ENCODE measurements at places on chromosomes 12 and 14.

- no peak for DNase-seq
These were observed 19.0 kb downstream of the GALNT9 start for GRCh38 chr12:132310181-132311040.

- no peak for DNase-seq
These were observed 68.0 kb downstream of the KIF26A start for GRCh38 chr14:104206281-104206904.

DNA sequence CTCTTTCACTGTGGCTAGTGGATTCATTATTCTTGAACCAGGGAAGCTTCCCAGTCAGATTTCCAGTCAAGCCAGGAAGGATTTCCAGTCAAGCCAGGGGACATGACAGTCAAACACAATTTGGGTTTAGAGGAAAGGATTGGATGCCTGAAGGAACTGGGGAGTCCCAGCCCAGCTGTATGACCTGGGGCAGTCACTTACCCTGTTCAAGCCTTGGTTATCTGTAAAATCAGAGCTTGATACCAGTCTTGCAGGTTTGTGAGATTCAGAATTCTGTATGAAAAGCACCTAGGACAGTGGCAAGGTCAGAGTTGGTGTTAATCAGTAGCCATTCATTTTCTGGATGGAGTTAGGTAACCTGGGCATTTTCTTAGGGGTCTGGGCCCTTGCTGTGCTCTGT lies 152.7 kb downstream of the CHST11 start:
- no peak for DNase-seq

DNA sequence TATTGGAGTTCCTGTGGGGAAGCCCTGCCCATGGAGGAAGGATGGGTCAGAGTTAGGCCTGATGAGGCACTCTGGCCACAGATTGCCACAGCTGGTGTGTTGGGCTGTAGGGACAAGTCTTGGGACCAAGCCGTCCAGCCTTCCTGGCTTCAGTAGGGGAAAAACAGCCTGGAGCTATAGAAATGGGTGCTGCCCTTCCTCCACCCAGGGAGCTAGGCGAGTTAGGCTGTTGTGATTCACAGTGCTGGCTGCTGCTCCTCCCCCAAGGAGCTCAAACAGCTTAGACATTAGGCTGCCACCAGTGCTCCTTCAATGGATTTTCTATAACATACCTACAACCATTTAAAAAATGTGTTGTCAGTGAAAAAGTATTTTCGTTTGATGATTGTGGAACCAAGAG lies 274.3 kb downstream of the RPL10L start:
- no peak for DNase-seq

GRCh38 chr14:51942971-51943370 lies 46.4 kb upstream of the RTRAF start:
- no peak for DNase-seq

GRCh38 chr14:64987438-64987767 lies 708 bp downstream of the FNTB start:
- no peak for DNase-seq

GRCh38 chr14:63257299-63257698 lies 53.1 kb downstream of the RHOJ start:
- no peak for DNase-seq

- no peak for DNase-seq
These were observed 226.8 kb downstream of the FBXL14 start for GRCh38 chr12:1367331-1368291.

- no peak for DNase-seq
These were observed 18.5 kb downstream of the SLC7A8 start for GRCh38 chr14:23164949-23165348.

- DNase-seq = no peak
These were observed 28.2 kb downstream of the RPS6KA5 start for GRCh38 chr14:91032248-91032647.

GRCh38 chr12:44689587-44689986 lies 186.5 kb downstream of the NELL2 start:
- DNase-seq = no peak

DNA sequence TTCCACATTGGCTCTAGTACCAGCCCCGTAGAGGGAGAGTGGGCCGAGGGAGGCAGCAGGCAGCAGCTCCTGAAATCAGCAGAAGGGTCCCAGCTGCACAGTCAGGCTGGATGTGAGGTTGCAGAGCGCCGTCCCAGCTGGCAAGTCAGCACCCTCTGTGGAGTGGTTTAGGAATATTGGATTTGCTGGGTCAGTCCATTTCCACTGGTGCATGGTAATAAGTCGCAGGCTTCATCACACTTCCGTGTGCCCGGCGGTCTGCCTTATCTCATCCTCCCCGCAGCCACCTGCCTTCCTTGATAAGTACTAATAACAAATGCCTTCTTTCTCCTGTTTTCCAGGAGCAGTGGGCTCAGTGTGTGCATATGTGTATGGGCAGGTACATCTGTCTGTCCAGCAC lies 112.9 kb downstream of the TSPAN9 start:
- DNase-seq = no peak

DNA sequence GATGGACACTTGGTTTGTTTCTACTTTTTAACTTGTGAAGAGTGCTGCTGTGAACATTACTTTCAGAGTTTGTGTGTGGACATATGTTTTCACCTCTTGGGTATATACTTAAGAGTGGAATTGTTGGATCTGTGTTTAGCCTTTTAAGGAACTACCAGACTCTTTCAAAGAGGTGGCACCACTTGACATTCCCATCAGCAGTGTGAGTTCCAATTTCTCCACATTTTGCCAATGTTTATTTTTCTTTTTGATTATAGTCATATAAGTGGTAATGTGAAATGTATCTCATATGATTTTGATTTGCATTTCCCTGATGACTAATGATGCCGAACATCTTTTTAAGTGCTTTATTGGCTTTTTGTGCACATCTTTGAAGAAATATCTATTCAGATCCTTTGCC lies 44.8 kb downstream of the ARHGAP5 start:
- DNase-seq = no peak

GRCh38 chr12:21775133-21775820 lies 771 bp upstream of the KCNJ8 start:
- DNase-seq = no peak

DNA sequence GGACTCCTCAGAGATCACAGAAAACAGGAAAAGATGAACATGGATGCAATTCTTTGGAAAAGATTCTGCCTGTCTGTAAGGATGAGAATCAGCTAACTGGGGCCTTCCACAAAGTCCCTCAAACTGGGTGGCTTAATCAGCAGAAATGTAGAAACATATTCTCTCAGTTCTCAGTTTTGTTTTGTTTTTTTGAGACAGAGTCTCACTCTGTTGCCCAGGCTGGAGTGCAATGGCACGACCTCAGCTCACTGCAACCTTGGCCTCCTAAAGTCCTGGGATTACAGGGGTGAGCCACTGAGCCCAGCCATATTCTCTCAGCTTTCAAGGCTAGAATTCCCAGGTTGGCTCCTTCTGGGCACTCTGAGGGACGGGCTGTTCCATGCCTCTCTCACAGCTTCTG lies 38.2 kb upstream of the CLIP1 start:
- DNase-seq = no peak

DNA sequence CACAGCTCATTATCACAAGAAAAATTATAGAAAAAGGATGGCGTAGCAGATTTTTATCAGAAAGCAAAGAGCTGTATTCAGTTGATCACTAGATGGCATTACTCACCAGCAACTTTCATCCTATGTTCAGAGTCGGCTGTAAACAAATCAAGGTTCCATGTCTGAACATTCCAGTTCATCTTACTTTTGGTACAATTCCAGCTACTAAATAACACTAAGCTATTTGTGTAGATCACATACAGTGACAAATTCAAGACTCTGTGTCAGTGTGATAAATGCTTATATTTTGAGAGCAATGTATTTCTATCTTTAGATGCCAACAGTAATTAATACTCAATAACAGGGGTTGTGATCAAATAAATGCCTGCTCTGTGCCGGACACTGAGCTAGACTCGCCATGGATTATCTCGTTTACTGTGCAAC lies 30.1 kb downstream of the NRDE2 start:
- DNase-seq = peak; percentile 31

DNA sequence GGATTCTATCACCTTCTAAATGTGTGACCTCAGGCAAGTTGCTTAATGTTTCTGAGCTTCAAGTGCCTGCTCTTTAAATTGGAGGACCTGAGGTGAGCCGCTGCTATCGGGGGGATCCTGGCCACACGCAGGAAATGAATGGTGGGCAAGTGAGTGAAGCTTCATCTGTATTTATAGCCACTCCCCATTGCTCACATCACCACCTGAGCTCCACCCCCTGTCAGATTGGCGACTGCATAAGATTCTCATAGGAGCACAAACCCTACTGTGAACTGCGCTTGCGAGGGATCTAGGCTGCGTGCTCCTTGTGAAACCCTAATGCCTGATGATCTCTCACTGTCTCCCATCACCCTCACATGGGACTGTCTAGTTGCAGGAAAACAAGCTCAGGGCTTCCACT lies 158.6 kb upstream of the CCND2 start:
- peak; percentile 52 for DNase-seq

DNA sequence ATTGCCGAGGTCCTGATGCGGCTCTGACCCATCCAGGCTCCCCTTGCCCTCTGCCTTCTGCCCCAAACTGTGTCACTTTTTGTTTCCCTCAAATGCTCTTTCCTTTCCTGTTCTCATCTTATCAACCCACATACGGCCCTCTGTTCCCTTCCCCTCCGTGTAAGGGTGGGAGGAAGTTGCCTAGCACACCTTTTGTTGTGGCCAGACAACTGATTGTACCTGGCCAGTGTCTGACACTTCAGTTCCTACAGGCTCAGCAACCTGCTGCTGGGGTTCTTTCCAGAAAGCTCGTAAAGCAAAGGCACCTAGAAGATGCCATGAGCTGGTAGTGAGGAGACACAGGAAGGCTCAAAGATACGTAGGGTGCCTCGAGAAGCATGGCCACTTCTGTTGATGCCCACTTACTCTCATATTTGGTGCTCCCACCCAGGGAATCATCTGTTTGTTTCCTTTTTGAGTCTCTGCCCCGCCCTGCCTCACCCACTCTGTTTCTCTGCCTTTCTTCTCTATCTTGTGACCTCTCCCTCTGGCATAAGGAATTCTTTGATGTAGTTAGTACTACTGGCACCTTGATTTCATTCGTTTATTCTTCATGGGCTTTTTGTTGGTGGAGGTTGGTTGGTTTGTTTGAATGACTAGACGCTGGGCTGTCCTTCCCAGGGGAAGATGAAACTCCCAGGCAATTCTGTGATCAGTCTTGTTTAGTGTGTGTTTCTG lies 152.4 kb upstream of the FKBP4 start:
- DNase-seq = peak; percentile 2

DNA sequence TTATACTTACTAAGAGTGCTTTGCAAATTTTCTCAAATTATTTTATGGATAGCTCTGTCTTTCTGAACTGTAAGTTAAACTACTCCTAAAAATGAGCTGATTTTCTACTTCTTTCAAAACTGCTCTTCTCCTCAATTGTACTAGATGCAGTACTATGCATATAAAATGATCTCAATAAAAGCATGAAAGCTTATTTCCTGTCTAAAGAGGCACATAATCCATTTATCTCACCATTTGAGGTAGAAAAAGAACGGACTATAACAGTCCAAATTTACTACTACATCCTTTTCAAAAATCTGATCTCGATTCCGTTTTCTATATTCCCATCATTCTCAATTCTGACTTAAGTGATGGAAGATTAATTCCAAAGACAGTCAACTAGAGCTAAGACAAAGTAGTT lies 14.4 kb downstream of the SLIRP start:
- no peak for DNase-seq

DNA sequence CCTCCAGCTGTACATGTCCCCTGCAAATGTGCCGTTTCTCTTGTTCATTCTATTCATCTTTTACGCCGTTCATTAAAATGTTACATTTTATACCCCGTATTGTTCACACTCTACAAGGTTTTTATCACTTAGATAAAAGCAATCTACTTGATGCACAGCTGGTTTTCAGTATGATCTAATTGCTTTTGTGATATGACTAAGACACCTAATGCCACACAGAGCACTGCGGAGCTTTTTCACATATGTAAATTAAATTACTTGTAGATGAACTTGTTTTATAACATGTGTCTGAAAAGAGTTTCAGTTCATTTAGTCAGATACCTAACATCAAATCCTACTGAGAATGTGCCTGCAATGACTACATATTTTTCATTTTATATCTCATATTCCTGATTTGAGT lies 40.9 kb upstream of the RERGL start:
- DNase-seq = no peak

DNA sequence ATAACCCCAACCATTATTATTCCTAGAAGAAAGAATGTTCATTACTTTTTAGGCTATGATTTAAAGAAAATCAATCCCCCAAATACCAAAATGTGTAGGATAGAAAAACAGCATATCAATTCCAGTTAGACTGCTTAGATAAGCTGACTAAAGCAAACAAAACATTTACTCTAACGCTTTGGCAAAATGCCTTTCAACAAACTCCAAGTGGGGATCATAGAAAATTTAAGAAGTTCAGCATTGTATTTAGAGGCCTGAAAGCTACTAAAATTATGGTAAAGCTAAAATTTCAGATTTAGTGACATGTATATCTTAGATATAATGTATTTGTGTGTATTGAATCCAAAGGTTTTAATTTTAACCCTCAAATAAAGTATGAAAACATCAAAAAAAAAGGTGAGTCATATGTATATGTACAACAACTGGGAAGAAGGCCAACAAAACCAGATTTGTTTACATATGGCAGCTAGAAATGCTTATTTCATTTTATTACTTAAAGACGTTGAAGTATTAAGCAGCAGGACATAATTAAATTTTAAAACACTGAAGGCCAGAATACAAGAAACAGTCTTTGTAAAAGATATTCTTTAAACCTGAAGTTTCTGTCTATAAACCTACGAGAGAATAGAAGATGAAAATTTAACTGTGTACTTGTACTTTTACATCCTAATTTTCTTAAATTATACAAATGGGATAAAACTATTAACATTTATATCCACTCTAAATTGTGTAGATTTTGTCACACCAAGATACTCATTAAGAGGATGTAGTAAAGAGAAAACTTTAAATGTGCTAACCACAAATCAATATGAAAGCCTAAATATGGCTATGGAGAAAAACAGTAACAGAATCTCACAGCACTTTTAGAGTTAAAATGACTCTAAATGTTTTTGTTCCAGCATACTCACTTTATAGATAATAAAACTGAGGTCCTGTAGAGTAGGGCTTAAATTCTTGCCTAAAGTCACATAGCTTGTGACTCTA lies 71.4 kb downstream of the SLC41A2 start:
- DNase-seq = no peak

- DNase-seq = no peak
These were observed 3.5 kb upstream of the RHOJ start for GRCh38 chr14:63200767-63201166.

DNA sequence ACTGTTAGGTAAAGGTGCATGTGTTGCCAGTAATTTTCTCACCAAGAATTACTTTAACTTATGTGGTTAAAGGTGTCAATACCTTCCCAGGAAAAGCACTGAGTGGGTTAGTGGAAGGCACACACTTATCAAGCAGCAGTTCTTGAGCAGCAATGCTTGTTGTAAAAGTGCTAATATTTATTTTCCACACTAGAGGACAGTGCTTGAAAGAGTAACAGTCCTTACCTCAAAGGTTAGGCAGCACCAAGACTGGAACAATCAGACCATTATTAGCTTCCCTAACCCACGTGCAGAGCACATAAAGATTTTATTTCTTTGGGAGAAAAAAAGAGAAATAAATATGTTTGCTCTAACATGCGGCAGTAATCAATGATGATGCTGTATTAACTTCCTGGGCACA lies 48.8 kb upstream of the KRR1 start:
- no peak for DNase-seq

GRCh38 chr14:57401501-57401900 lies 11.1 kb downstream of the NAA30 start:
- no peak for DNase-seq

Data from CD4-positive, alpha-beta T cell treated with Interleukin-12 subunit alpha and Interleukin-12 subunit beta, for 1 hour (primary cell).